ENCODE measurements at places on chromosomes 2 and 18.

DNA sequence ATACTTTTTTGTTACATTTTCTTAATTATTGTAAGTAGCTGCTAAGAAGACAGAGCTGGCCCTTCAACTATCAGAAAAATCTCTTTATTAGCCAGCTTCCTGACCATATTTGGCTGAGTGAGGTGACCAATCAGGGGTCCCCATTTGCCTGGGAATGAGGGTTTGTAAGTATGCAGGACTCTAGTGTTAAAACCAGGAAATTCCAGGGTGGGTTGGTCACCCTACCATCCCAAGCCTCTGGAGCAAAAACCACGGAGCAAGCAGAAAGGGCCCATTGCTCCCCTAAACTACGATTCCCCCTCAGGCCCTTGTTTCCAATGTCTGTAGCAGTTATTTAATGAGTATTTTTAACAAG, 165.6 kb upstream of the NCKAP5 start:
- DNase-seq: no peak

GRCh38 chr2:74219846-74220486, 21.6 kb downstream of the MTHFD2 start:
- no peak for DNase-seq

DNA sequence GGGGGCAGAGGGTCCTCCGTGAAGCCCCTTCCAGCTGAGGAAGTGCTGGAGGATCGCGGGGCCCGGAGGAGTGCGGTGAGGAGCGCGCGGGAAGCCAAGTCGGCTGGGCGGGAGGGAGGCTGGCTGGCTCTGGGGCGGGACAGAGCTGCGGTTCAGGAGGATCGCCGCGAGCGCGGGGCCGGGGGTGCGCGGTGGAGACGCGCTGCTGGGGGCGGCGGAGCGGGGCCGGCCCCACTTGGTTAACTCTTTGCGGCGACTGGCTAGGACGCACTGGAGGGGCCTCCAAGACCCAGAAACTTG, 464 bp downstream of the CYBRD1 start:
- peak; percentile 1 for DNase-seq

DNA sequence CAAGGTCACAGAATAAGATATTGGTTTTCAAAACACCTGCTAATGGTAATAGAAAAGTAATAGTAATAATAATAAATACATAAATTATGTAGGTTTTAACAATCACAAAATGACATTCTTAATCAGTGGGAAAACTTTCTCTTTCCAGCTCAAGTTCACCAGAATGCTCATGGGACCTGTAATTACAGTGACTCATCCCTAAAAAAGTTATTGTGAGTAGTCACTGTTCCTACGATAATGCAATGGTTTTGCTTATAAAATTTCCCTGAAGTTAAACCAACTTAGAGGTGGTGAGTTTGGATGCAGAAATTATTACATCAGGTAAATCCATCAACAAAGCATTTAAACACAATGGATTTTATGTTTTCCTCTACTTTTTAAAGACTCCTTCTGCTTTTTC, 502.3 kb downstream of the PID1 start:
- no peak for DNase-seq

DNA sequence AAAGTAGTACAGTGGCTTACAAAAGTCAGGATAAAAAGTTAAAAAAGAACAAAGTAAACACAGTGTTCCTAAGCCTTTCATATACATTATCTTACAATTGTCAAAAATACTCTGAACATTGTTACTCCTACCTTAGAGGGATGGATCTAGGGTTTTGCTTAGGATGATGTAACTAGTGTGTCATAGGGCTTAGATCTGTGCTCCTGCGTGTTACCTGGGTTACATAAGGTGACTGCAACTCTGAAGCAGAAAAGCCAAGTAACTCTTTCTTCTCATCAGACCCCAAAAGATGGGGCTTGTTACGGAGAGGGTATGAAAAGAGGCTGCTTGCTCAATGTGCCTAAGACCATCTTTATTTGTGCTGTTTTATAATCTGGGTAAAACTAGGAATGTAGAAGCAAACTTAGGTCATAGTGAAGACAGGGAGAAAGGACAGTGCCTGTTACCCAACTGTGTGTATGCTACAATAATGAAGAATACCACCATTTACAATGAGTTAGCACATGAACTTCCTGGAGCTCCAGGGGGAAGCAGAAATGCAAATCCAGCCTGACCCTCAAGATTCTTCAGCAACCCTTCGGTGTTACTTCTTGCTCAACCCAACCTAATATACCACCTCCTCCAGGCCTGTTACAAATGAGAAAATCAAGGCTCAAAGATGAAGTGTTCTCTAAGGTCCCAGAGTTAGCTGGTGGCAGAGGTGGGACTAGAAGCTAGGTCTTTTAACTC, 42.0 kb upstream of the STK17B start:
- DNase-seq: peak; percentile 35

GRCh38 chr2:99032001-99032400, 96.0 kb upstream of the CRACDL start:
- no peak for DNase-seq

DNA sequence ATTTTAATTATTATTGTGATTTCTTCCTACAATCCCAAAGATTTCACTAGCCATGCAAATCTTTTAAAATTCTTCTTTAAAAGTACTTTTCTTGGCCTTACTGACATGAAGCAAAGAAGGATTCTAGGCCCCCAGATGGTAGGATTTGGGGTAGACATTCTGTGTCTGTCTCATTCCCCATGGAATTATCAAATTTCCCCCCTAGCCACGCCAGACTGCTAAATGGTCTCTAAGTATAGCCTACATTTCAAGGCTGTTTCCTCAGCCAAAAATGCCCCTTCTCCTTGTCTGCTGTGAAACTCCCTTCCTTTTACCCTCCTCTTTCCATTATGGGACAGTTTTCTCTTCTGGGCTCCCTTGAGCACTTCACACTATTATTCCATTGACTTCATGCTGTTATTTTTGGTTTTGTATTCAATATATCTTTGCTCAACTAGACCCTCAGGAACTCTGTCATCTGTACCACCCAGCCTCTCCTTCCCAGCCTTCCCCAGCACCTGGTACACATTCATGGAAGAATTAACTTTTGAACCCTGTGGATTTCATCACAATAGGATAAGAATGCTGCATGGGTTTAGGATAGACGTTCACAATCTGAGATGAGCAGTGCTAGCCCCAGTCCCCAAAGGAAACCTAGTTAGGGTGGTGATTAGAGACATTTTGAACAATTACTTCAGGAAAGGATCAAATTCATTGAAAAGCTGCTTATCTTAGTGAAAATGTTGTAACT, 21.5 kb upstream of the CYP1B1 start:
- DNase-seq: no peak

DNA sequence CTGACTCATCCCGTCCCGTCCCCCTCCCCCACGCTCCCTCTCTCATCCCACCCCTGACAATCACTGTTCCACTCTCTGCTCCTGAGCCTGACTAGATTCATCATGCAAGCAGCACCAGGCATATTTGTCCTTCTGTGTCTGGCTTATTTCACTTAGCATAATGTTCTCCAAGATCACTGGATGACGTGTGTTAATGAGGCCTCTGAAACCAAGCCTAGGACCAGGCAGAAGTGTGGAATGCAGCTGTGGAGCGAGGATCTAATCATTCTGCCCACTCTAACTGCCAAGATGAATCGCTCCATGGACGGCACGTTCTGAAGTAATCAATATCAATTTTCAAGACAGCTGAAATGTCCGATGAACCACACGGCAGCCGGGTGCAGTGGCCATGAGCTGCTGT, 122.4 kb upstream of the ZNF236 start:
- no peak for DNase-seq

GRCh38 chr18:36017232-36017631, 44.8 kb downstream of the RMP24 start:
- no peak for DNase-seq

- no peak for DNase-seq
Measured at GRCh38 chr2:57698935-57699449, 347.6 kb upstream of the VRK2 start.

DNA sequence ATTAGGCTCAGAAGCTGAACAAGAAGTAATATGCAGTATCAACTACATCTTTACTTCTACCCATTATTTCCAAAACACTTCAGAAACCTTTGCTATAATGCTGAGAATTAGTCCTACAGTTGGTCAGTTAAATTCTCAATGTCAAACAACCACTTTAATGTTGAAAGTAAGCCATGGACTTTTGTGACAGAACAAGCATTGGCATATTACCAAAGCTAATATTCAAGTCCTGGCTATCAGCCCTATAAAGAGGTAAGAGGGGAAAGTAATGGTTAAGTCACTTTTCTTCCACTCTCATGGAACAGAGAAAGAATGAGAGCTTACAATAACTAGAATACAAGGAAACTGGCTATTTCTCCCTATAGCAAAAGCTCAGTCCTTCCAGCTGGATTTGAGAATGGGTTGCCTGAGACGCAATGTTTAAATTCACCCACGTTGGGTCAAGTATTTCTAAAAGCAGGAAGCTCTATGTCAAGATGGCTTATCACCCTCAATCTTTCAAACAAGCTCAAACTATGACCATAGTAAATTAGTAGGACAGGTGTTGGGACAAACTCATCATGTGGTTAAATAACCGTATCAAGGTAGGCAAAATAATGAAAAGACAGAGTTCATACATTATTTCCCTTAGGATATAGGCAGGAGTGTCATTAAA, 31.4 kb upstream of the MFSD6 start:
- no peak for DNase-seq

- no peak for DNase-seq
Measured at GRCh38 chr2:73254343-73255006, 20.4 kb downstream of the CCT7 start.

- DNase-seq: no peak
Measured at GRCh38 chr18:74902147-74902455, 304.4 kb downstream of the ZNF407 start.

DNA sequence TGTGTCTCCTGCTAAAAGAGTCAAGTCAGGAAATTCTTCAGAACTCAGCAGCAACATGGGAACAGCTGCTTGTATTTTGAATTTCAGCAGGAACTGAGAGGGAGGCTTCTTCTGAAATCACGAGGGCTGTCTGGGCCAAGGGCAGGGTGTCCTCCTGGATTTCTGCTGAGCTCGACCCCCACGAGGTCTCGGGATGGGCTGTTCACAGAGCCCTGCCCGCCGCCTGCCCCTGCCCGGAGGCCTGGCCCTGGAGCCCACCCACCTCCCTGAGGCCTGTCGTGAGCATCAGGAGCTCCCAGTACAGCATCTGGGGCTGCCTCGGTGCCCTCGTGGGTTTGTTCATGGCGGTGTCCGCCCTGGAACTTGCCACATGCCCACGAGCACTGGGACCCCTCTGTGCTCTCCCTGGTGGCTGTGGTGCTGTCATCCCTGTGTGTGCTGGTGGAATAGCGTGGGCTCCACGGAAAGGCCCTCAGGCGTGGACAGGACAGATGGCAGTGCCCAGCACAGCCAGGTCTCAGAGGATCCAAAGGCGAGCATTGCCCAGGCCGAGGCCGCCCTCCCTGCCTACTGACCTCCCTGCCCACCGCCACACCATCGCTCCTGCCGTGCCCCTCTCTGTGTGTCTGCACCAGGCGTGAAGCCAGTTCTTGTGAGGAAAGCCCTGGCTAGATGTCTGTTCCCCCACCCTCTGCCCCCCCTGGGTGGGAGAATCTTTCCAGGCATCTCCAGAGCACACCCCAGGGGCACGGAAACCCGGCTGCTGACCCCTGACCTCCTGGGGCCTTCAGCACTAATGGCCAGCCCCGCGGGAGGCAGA, 25.9 kb downstream of the RAMP1 start:
- DNase-seq: no peak

DNA sequence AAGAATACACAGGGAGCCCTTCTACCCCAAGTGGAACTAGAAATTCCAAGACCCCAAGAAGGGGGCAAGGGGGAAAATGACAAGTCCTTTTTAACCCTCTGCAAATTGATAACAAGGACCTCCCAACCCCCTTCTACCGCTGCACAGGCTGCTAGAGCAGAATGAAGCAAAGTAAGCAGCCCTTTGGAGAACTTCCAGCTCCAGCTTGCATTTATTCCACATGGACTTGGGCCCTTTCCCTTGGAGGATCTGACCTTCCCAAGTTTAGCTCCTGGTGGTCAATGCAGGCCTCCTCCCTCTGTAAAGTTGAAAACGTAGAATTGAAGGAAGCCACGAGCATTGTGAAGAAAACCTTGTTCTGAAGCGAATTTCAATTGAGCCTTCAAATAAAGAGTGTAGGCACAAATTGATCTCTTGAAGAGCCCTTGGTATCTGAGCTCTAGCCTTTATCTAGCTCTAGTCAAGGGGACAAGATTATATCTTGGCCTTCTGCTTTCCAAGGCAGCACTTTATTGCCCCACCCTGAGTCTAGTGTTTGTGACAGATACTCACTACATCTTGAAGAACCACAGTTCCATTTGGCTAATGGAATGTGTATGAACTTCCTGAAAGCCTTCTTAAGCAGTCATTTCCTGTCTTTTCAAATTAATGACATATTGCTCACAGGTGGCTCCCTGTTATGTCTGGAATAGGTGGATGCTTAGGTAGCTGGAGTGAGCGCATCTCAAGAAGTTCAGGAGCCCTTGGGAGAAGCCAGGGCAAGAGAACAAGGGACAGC, 37.2 kb downstream of the SLC14A2 start:
- DNase-seq: no peak

GRCh38 chr2:68715353-68716041, 19.1 kb upstream of the ARHGAP25 start:
- no peak for DNase-seq

- DNase-seq: no peak
Measured at GRCh38 chr2:179446476-179447141, 182.0 kb upstream of the SESTD1 start.

All from inflammatory macrophage (primary cell).